ENCODE measurements at places on chromosomes 6 and 20.

DNA sequence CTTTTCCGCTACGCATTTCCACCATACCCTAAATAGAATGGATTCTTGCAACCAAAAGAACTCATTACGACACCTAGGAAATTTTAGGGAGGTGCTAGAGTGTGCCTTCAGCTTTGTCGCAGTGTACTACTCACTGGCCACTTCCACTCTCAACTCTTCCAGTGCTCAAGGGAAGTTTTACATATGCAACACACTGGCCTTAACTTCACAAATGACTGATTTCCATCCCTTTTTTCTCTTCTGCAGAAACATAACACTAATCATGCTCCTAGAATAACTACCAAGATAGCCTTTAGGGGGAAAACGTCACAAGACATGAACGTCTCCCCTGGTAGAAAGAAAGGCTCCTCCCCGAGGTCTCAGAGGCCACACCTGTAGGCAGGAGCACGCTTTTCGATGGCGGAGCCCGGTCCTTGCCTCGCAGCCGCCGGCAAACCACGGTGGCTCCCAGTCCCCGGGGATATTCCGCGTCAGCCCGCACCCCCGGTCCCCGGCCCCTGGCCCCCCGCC, 584 bp downstream of the LYRM4 start:
- peak; percentile 52 for DNase-seq

GRCh38 chr6:147651249-147652063, 143.0 kb downstream of the SAMD5 start:
- no peak for DNase-seq

DNA sequence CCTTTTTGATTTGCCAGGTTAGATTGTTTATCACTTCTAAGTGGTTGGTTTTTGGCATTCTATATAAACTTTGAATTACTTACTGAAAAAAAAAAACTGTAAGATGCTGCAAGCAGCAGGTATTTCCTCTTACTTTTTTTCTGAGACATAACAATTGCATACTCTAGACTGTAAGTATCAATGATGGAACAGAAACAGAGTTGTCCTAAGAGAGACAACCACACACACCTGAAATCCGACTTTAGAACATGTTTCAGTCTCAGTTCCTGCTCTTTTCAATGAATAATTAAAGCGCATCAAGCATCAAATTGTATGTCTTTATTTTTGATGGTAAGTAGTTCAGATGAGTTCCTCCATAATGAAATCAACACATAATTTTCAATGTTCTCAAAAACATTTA, 105.3 kb upstream of the KHDRBS2 start:
- DNase-seq: no peak

DNA sequence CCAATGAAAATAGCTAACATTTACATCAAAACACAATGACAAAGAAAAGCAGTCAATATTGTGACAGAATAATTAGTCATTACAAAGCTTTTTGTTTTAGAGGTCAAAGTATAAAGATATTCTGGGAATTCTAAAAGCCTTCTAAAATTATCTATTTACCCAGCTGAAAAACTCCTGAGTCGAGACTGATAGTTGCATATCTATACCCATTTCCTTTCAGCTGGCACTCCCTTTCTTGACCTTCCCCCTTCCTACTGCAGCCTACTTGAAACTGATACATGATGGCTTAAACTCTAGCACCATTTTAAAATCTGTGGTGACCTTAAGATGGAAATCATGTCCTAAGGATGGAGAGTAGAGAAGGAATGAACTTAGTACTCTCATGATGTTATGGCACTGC, 38.6 kb downstream of the LMBRD1 start:
- no peak for DNase-seq

DNA sequence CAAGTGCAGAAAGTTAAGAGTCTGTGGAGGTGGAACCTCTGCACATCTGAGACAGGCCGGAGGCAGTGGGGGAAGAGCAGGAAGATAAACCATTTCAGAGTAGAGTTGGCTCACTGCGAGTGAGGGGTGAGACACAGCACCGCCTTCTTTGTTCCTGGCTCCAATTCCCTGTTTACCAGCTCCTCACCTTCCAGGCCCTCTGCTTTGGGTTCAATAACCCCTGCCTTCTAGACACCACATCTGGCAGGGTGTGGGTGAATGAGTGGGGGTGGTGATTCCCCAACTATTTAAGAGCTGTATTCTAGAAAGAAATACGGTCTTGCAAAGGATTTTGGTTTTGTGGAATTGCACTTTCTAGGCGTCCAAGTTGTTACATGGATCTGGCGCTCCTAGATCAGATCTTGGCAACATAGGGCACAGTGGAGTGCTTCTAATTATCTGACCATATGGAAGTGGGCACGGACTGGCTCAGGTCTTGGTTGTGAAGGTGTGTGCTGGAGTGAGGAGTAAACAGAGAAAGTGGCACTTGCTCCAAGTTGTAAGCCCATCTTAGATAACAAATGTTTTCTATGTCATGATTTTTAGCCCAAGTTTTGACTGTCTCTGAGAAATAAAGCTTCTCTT, 141.6 kb upstream of the NRN1 start:
- no peak for DNase-seq

DNA sequence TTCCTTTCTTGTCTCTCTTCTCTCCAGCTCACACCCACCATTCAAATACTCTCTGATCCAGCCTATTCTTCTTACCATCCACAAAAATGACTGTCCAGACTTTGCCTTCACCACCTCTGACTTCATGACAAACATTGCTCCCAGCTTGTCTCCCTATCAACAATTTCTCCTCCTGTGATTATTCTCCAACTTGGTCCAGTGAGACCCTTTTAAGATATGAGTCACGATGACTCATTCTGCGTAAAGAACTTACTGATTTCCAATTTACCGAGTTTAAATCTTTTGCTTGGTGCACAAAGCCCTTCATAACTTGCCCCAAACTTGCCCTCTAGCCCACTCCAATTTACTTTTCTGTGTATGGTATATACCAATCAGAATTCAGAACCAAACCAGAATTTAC, 833.2 kb downstream of the MAFB start:
- DNase-seq: no peak

GRCh38 chr6:159170333-159170672, 1.1 kb downstream of the FNDC1 start:
- DNase-seq: no peak

DNA sequence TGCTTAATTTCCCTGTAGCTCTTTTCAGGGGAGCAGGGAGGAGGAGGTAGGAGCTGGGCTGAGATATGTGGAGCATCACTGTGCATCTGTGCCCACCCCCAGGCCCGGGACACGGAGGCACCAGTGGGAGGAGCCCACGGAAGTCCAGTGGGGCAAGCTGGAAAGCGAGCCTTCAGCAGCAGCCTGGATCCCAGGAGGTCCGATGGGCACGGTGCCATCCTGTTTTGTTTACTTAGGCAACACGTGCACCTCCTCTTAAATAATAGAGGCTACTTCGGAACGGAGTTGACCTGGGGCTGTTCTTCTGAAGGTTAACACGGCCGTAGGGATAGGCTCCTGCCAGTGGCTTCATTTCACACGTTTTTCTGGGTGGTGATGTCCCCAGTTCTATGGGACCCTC, 51.6 kb downstream of the CDH4 start:
- DNase-seq: no peak

GRCh38 chr6:145092554-145092953, 642.8 kb downstream of the EPM2A start:
- no peak for DNase-seq

DNA sequence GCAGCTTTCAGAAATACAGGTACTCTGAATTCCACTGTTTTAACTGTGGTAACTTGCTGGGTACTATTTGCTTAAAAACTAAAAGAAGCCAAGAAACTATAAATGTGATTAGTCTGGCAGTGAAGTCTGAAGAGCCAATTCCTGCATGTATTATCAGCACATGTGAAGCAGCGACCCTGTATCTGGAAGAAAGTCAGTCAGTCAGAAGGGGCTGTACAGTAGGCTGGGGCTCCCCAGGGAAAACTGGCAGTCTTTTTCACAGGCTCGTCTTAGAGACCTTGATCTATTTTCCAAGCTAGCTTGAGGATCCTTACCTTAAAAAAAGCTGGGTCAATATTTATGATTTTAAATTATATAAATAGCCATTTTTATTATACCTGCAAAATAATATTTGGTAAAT, 104.9 kb downstream of the PDSS2 start:
- DNase-seq: no peak

GRCh38 chr6:150417250-150417649, 48.4 kb downstream of the IYD start:
- DNase-seq: no peak

- no peak for DNase-seq
Observed at GRCh38 chr6:45420909-45421708, 43.4 kb upstream of the SUPT3H start.

DNA sequence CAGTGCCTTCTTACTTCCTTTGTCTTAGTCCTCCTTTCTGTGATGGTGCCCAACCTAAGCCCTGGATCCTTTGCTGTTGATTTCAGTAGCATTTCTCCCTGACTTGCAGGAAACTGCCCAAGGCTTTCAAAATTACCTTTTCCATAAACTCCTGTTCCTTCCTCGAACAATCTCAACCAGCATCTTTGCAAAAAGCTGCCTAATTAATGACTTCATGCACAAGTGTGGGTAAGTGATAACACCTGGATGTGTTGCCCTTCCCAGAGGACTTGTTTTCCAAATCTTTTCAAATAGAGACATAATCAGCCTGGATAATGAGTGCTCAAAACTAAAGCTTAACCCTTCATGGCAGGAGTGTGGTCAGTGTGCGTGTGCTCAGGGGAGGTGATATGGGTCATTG, 118.0 kb downstream of the PCSK2 start:
- no peak for DNase-seq

GRCh38 chr6:169867751-169868191, 116.3 kb downstream of the ERMARD start:
- DNase-seq: no peak

- DNase-seq: no peak
Observed at GRCh38 chr6:35388030-35388429, 45.7 kb downstream of the PPARD start.

DNA sequence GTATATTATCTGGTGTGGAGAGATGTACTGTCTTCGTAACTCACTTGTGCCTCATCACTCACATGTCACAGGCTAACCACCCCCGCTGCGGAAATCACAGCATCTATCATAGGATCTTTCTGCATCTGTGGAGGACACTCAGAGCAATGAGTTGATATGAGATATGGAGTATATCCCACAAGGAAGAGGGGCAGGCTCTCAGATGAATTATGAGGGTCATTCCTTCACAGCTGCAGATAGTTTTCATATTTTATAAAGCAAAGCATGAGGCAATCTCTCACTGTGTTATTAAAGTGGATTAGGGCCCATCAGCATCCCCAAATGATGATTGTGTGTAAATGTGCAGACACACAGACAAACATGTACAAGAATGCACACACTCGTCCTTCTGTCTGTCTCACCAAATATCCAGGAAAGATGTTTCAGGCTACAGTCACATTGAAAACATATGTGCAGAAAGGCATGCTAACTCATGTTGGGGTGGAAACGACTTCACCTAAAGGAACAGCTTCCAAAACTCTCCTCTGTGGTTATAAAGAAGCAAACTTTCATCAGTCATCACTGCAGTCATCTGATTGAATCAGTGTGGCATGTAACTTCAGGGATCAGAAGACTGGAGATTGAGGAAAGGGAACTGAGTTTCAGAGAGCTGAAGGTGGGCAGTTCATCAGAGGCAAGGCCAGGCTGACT, 164.7 kb downstream of the FOXC1 start:
- DNase-seq: no peak

DNA sequence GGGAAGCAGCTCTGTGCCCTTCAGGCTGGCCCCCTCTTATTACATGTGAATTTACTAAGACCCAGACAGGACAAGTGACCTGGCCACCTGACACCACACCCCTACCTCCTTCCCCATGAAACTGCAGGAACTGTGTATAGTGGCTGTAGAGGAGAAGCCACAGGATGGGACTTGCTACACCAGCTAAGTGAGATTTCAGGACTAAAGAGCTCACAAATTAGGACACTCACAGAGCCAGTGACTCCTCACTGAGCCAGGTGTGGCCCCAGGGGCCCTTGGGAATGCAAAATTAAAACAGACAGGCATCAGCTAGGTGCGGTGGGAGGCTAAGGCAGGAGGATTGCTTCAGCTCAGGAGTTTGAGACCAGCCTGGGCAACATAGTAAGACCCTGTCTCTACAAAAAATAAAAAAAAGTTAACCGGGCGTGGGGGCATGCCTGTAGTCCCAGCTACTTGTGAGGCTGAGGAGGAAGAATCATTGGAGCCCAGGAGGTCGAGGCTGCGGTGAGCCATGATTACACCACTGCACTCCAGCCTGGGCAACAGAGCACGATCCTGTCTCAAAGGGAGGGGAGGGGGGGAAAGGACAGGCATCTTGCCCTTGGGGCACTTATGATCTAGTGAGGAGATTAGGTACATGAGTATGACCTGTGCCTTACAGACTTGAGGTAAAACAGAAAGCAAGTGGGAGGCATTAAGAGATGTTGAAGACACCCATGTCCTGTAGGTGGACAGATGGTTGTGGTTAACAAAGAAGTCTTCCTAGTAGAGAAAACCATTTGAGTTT, 23.2 kb upstream of the SRF start:
- DNase-seq: no peak

DNA sequence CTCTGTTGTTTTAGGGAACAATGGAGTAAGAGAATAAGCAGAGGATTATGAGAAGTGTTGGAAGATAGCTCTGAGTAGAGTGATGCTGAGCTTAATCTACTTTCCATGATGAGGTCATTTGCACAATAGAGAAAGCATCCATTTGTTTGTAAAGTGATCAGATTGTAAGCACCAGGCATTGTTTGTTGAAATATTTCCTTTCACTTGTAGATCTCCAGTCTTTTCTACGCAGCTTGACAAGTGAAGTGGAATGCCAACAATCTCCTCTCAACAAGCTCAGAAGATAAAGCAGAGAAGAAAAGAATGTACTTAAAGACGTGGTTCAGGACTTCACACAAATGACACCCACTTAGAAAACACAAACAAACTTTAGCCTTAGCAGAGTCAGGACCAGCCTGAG, 80.1 kb upstream of the MARCKS start:
- DNase-seq: no peak

- DNase-seq: no peak
Observed at GRCh38 chr20:43508604-43509040, 1.1 kb downstream of the L3MBTL1 start.

DNA sequence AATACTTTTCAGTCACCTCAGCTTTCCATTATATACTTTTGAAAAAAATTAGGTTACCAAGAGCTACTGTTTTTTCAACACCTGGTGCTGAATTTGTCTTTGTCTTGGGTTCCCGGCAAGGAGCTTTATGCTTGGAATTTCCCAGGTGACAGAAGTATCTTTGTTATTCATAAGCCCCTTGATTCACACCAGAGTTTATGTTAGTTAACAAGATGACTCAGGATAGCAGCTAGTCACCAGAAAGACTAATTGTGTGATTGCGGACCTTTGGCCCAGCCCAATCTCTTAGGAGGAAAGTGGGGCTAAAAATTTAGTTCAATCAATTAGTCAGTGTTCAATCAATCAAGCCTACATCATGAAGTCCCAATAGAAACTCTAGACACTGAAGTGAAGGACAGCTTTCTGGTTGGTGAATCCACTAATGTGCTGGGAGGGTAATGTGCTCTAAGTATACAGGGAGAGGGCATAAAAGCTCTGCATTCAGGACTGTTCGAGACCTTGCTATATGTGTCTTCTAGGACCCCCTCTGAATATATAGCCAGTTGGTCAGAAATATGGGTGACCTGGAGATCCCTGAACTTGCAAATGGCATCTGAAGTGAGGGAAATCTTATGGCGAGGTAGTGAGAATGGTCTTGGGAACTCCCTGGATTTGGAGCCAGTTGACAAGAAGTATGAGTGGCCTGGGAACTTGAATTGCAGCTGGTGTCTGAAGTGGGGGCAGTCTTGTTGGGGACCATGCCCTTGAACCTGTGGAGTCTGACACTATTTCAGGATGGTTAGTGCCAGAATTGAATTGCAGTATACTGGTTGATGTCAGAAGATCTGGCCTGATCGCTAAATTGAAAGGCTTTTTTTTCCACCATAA, 16.2 kb downstream of the TMEM30A start:
- no peak for DNase-seq
